Suprapubic skin (tissue), 4 donors: ENCODE measurements at places on chromosomes 2 and 18.

GRCh38 chr2:200089040-200089755 is 133.8 kb downstream of the MAIP1 start:
- no peaks in the 10 kb centered on the region for H3K27me3 ChIP-seq
- H3K36me3 ChIP-seq = no peaks in the 10 kb centered on the region
- H3K27ac ChIP-seq = no peak overlapping the region
- H3K4me1 ChIP-seq = no peaks in the 10 kb centered on the region
- H3K4me3 ChIP-seq = no peak overlapping the region

- H3K36me3 ChIP-seq = peaks cover 7% of the 10 kb centered on the region
- H3K27me3 ChIP-seq = no peaks in the 10 kb centered on the region
- H3K27ac ChIP-seq = peak within 1 kb of the TSS; percentile 90
- H3K4me1 ChIP-seq = peaks cover 27% of the 10 kb centered on the region
- peak within 1 kb of the TSS; percentile 95 for H3K4me3 ChIP-seq
- DNase-seq = peak; percentile 84
Observed at GRCh38 chr2:46915281-46915810, at the start of gene MCFD2. Gene MCFD2 (minus strand): TSS chr2:46915806. CDS start chr2:46909171, 6,635 bp downstream.

GRCh38 chr2:214294426-214294825 is 116.4 kb upstream of the VWC2L start:
- no peak overlapping the region for H3K27ac ChIP-seq
- no peaks in the 10 kb centered on the region for H3K27me3 ChIP-seq
- no peak for DNase-seq
- no peak overlapping the region for H3K4me3 ChIP-seq
- no peaks in the 10 kb centered on the region for H3K4me1 ChIP-seq
- no peaks in the 10 kb centered on the region for H3K36me3 ChIP-seq

DNA sequence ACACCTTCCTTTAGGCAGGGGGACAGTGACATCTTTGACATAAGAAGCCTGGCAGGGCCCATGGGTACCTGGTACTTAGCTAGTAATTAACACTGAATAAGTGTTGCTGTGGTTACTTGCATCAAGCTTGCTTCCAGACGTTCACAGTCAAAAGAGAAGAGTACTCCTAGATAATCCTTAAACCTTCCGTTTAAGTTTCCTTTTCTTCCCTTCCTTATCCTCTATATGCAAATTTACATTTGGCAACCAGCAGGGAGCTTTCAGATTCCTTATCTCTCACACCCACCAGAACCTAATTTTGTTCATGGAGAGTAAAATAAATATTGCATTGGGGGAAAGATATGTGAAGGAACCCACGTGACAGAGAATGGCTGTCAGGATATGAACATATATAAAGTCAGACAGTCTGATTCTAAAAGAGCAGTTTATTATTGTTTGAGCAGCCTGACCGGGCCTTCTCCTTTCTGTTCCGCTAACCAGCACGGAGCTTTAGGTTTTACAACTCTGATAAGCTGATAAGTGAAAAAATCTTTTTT is 7.8 kb upstream of the RAB31 start:
- H3K36me3 ChIP-seq = no peaks in the 10 kb centered on the region
- DNase-seq = no peak
- H3K27me3 ChIP-seq = no peaks in the 10 kb centered on the region
- H3K4me3 ChIP-seq = no peak overlapping the region
- H3K4me1 ChIP-seq = peaks cover 7% of the 10 kb centered on the region
- no peak overlapping the region for H3K27ac ChIP-seq

GRCh38 chr2:233301811-233302210 is 5.8 kb upstream of the SAG start:
- no peak overlapping the region for H3K27ac ChIP-seq
- DNase-seq = no peak
- no peak overlapping the region for H3K4me3 ChIP-seq
